Muscle of leg (tissue), 16 donors: ENCODE measurements at places on chromosomes 11 and 22.
A peak's percentile ranks its signal among the peaks of the same experiment; 100 is the strongest.

GRCh38 chr11:112540261-112540660 is 279.6 kb upstream of the PLET1 start:
- no peak for DNase-seq

GRCh38 chr22:42719133-42719532 is 1.5 kb downstream of the A4GALT start:
- no peak for DNase-seq

GRCh38 chr11:131109257-131109656 is 193.0 kb upstream of the SNX19 start:
- no peak for DNase-seq

DNA sequence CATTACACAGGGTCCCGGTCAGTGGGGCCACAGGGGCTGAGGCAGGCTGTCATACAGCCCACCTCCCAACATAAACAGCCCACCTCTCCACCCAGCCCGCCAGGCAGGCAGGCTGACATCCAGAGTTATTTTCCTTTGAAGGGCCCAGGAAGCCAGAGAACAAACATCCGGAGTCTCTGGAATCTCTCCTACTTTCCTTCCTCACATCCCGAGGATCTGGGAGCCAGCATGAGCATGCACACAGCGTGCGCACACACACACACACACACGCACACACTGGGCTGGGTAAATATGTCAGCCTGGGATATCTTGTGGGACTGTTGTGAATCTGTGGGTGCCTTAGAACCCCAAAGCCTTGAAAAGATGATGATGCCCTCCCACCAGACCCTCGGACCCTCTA is 55.4 kb downstream of the PDE2A start:
- DNase-seq, result peak; percentile 69

GRCh38 chr11:2209900-2210321 is 38.3 kb upstream of the TH start:
- no peak for DNase-seq
